ENCODE measurements at places on chromosomes 2 and 18. TPM values are rescaled to one million over a fixed set of nuclear protein-coding genes. Genes with fewer than 3 reads are reported as not detected.

DNA sequence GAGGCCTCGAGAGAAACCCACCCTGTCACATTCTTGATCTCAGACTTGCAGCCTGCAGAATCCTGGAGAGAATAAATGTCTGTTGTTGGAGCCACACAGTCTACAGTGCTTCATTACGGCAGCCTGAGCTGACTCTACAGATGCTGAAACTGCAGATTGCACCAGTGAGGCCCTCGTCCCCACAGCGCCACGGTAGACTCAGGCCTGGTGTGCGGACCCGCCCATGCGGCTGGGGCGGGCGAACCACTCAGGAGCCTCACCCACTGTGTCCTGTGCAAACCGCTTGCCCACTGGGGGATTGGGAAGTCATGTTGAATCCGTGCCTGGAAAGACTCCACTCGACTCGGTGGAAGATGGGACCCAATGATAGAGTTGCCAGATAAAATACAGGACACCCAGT lies 125.2 kb upstream of the COPS8 start:
- H3K4me1 ChIP-seq, result peaks cover 6% of the 10 kb centered on the region
- no peak overlapping the region for H3K27ac ChIP-seq
- no peaks in the 10 kb centered on the region for H3K27me3 ChIP-seq
- H3K4me3 ChIP-seq, result no peak overlapping the region

GRCh38 chr2:3672861-3673678 lies 15.1 kb downstream of the ALLC start:
- DNase-seq, result no peak
- no peak overlapping the region for H3K27ac ChIP-seq
- no peaks in the 10 kb centered on the region for H3K4me1 ChIP-seq
- no peak overlapping the region for H3K4me3 ChIP-seq

- no peak for DNase-seq
- no peaks in the 10 kb centered on the region for H3K4me1 ChIP-seq
- no peak overlapping the region for H3K27ac ChIP-seq
- H3K36me3 ChIP-seq, result no peaks in the 10 kb centered on the region
Observed at GRCh38 chr2:10519394-10519740, 71.2 kb upstream of the ODC1 start.

DNA sequence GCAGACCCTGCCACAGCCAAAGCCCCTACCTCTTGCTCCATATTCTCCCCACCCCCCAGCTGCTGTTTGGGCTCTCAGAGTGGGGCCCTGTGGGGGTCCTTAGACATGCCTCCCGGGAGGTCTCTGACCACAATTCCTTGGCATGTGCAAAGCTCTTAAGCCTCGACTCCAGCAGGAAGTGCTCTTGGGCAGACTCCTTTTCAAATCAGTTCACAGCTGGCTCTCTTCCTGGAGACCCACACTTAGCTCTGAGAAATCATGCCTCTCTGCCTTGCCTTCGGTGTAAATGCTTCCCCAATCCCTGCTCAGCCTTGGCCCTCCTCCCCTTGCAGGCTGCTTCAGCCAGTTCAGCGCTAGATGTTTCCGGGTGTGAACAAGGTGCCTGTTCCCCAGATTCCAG lies 46.9 kb downstream of the NGEF start:
- H3K27ac ChIP-seq, result no peak overlapping the region
- H3K27me3 ChIP-seq, result no peaks in the 10 kb centered on the region
- no peak overlapping the region for H3K4me3 ChIP-seq
- H3K36me3 ChIP-seq, result no peaks in the 10 kb centered on the region

DNA sequence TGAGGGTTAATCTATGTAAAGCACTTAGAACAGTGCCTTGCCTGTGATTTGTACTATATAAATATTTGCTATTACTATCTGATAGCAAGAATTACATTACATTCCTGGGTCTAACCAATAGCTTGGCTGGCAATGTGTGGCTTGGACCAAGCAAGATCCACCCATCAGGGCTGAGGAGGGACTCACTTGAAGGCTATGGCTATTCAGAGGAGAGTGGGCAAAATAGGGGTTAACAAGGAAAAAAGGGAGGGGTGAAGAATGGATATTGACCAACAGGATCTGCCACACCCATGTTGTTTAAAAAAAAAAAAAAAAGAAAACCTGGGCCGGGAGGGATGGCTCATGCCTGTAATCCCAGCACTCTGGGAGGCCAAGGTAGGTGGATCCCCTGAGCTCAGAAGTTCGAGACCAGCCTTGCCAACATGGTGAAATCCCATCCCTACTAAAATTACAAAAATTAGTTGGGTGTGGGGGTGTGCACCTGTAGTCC lies 20.0 kb upstream of the TMBIM1 start:
- H3K36me3 ChIP-seq, result no peaks in the 10 kb centered on the region
- no peaks in the 10 kb centered on the region for H3K4me1 ChIP-seq
- no peak for DNase-seq
- H3K27me3 ChIP-seq, result no peaks in the 10 kb centered on the region
- H3K27ac ChIP-seq, result no peak overlapping the region

Gene NETO1
- 6.5 TPM for total RNA-seq
